ENCODE measurements at places on chromosomes 5 and 9.

GRCh38 chr9:130328349-130328801, 62.8 kb downstream of the HMCN2 start:
- peak; percentile 14 for DNase-seq

GRCh38 chr9:85055506-85056202, 386.1 kb downstream of the NTRK2 start:
- no peak for DNase-seq

DNA sequence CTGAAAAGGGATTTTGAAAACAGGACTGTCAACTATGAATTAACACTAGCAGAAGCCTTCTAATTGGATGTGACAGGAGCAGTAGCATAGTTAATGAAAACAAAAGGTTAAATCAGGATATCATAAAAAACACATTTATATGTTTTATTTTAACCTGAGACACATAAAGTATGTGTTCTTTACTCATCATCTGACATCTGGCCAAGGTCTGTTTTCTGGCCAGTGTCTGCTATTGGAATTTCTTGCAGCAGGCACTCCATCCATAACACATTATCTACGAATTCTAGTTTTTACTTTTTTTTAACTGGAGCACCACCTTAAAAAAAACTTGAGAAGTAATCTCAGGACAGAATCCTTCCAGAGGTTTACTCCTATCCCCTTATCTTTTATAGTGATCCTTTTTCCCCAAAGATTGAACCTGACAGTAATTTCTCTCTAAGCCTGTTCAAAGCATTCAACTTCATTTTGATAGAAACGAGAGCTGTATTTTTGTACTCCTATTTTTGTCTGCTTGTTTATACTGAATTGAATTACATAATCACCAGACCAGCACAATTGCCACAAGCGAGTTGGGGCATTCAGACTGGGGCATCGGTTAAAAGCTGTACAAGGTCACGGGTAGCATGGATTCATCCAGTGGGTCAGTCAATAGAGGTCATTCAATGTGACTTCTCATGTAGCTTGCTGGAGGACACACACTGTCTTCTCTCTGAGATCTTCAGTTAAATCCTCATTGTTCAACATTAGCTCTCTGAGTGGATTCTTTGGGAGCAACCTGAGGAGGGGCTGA, 205.6 kb upstream of the CLINT1 start:
- peak; percentile 54 for DNase-seq

DNA sequence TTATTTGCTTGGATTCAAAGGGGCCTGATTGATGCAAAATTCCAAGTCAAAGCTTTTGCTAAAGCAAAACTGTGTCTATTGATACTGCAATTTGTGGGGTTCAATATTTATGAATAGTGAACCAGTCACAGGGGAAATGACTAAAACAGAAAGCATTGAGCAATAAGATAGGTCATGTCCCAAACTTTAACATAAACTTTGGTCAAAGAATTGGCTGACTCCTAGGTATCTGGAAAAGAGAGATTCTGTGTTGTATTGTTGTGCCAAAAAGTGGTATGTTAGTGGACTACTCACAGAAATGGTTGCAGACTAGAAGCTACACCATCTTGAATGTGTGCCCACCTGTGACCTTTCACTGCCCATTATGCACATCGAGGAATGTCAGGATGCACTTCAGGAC, 585.5 kb upstream of the RGMB start:
- DNase-seq = no peak

- no peak for DNase-seq
These were observed 64.6 kb downstream of the ADAMTS12 start for GRCh38 chr5:33827018-33827707.

DNA sequence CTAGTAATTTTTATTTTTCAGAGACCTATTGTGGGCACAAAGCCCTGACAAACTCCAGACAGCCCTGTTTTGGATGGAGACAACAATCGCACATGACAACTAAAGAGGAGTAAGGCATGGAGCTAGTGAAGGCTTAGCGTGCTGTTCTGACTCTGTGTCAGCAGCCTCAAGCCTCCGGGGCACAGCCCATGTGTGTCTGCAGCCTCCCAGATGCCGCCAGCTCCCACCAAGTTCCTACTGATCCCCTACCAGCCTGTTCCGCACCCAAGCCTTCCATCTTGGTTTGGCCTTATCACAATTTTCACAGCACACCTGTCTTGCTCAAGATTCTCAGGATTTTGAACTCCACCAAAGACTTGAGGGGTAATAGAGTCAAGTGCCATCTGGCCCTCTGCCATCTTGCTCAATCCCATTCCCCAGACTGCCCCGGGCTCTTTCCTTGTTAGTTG, 70.3 kb upstream of the SH3PXD2B start:
- DNase-seq = no peak

DNA sequence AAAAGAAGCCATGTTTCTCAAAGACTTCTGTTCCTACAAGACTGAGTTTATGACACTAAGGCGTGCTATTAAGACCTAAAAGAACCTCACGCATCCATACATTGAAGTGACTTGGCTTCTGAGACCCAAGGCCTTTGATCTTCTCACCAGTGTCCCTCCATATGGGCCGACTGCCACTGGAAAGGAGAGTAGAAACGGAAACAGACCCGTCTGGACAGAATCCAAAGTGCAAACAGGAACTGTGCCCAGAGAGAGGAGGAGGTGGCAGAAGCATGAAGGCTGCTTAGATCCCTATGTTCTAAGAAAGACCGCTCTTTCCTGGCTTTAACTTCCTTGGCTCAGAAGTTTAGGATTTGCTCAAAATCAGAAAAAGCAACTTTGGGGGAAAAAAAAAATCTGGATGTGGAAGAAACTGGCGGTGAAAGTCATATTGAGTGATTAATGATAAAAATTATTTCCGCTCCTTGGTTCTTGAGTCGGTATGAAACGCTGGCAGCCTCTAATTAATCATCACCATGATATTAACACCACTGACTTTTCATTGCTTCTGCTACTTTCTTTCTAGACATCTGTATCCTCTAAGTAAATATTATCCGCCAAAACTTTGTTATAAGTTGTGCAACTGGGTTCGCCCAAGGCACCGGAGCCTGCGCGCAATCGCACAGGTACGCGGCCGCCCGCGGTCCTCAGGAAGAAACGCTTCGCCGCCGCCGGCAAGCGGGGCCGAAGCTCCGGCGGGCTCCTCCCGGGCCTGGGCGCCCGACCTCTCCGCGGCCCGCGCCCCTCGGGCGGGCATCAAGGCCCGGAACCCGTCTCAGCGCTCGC, 726 bp downstream of the DAP start:
- peak; percentile 68 for DNase-seq

DNA sequence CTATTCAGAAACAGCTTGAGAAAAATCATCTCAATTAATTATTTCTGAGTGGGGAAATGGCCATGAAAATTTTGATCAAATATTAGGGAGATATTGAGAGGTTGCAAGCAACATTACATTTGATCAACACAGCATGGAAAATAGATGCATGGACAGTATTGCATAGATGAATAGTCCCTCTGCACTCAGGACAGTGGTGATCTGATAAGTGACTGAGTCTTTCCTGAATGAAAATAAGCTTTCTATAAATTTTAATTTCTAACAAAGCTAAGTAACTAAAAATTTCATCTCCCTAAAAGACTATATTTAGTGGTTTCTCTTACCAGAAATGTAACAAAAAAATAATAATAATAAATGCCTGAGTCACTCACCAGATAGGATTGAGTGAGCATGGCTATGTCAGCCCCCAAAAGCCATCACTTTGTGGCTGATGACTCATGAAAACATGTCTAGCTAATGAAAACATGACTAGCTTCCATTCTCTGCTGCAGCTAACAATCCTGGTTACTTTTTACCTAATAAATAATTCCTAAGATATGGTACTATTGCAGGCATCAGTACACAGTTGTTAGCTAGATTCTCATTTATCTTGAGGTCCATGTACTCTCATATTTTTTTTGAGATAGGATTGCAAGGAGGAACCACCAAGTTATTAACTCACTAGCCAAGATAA, 1294.8 kb upstream of the ACO1 start:
- peak; percentile 75 for DNase-seq

DNA sequence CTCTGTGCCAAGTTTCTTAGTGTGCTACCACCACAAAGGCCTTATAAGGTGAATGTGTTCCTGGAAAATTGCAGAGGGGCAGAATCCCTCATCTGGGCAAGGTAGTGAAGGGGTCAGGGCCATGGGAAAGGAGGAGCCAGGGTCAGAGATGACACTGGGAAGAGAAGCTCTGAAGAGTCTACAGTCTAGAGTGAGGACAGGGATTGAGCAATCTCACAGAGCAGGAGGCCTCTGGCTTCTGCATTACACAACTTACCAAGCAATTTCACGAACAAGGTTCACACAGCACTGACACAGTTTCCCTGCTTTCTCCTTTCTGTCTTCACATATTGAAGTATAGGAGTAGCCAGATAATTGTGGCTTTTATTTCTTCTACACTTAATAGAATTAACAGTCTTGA, 24.5 kb upstream of the IDNK start:
- DNase-seq = peak; percentile 9

- no peak for DNase-seq
These were observed 103.2 kb downstream of the MCTP1 start for GRCh38 chr5:95181644-95182043.

DNA sequence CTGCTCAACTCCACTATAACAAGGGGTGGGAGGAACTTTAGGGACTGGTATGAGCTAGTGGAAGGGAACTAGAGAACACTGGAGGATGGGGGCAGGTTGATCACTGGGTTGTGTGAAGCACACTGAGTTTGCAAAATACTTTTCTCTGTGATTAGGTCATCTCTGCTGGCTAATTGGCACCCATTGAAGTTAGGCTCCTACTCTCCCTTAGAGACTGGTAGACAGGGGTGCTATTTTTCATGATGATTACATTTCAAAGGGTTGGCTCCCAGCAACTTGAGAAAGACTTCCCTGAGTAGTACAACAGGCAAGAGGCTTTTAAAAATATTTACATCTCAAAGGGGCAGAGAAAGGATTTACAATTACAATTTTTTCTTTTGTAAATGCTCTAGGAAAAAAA, 50.4 kb upstream of the MTAP start:
- no peak for DNase-seq

GRCh38 chr5:87876616-87877015, 392.0 kb downstream of the TMEM161B start:
- no peak for DNase-seq

- DNase-seq = no peak
These were observed 94.4 kb downstream of the SIL1 start for GRCh38 chr5:139103762-139104161.

GRCh38 chr5:139808481-139809330, 13.1 kb downstream of the PSD2 start:
- peak; percentile 32 for DNase-seq

GRCh38 chr9:72356041-72356582, 8.9 kb downstream of the ZFAND5 start:
- DNase-seq = peak; percentile 31

- DNase-seq = peak; percentile 12
These were observed 115.7 kb downstream of the FBXO38 start for GRCh38 chr5:148499452-148499851.

GRCh38 chr9:90127923-90128322, 514.7 kb downstream of the DIRAS2 start:
- no peak for DNase-seq
